ENCODE measurements at places on chromosomes 6 and 20. TPM values are rescaled to one million over a fixed set of nuclear protein-coding genes. Genes with fewer than 3 reads are reported as not detected.

The GMNN gene
- 18.8 TPM for total RNA-seq

The TREML2 gene
- not detected for total RNA-seq

The MYH7B gene
- 0.39 TPM for total RNA-seq

The PRIM2 gene
- total RNA-seq: 16.1 TPM

The PACRG gene
- total RNA-seq: 0.79 TPM

The XRN2 gene
- 74.2 TPM for total RNA-seq

The PPP1R3G gene
- 11.4 TPM for total RNA-seq

The CDKAL1 gene
- total RNA-seq: 23.5 TPM

Measured in placental epithelial cell (primary cell).